ENCODE measurements at places on chromosomes 3 and 15.

DNA sequence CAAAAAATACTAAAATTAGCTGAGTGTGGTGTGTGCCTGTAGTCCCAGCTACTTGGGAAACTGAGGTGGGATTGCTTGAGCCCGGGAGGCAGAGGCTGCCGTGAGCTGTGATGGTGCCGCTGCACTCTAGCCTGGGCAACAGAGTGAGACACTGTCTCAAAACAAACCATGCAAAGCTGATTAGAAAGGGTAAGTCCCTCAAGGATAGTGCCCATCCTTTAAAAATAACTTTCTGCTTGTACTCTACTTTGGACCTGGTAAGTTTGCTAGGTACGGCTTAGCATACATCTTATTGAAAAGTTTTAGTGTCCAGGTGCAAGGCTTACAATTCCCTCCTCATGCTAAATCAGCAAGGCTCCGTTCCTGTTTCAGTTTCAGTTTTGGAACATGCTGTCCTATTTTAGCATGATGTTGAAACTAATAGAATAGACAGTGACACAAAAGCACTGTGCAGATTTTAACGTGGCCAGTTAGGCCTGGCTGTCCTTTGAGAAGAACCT, 21.4 kb downstream of the FEM1B start:
- DNase-seq: no peak

DNA sequence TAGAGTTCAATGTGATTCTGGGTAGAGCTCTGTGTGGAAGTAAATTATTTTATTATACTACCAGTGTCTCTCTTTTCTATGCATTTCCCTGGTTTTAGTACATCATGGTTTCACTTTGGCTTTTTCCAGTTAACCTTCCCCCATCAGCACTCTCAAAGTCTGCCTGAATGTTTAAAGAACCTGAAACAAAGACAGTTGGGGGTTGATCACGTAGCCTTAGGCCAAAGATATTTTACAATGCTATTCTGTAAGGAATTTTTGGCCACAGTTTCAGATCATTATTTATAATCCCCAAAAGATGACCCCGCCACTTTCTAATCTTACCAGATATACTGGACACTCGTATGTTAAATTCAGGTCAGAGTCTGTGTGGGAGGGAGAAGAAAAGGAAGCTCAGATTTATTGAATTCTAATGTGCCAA, 156.3 kb upstream of the TMC3 start:
- no peak for DNase-seq

GRCh38 chr3:120029749-120030148, 64.5 kb downstream of the GSK3B start:
- DNase-seq: no peak

DNA sequence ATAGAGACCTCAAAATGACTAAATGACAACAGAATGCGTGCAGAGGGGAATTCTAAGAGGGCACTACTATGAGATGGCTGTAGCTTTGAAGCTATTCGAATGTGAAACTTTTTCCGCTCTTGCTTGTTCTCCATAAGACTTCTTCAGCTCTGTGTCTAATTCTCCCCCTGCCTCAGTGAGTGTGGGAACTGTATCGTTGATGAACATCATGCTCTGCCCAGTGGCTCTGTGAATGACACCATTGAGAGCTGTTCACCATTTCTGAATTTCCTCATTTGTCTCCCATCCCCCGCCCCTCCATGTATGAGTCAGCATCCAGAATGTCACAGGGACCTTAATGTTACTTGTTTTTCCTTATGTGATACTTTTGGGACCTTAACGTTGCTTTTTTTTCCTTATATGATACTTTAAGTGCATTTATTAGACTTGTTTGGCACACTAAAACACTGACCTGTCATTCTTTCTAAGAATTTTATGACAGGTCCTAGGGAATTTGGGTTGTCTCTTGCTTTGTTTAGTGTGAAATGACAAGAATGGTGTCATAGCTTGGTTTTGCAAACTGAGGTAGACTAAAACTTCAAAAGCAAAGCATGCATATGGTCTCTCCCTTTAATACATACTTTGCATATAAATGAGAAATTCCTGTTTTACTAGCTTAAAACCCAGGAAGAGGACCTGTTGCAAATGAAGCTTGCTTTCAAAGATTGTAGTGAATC, 99.6 kb downstream of the FNDC3B start:
- no peak for DNase-seq

DNA sequence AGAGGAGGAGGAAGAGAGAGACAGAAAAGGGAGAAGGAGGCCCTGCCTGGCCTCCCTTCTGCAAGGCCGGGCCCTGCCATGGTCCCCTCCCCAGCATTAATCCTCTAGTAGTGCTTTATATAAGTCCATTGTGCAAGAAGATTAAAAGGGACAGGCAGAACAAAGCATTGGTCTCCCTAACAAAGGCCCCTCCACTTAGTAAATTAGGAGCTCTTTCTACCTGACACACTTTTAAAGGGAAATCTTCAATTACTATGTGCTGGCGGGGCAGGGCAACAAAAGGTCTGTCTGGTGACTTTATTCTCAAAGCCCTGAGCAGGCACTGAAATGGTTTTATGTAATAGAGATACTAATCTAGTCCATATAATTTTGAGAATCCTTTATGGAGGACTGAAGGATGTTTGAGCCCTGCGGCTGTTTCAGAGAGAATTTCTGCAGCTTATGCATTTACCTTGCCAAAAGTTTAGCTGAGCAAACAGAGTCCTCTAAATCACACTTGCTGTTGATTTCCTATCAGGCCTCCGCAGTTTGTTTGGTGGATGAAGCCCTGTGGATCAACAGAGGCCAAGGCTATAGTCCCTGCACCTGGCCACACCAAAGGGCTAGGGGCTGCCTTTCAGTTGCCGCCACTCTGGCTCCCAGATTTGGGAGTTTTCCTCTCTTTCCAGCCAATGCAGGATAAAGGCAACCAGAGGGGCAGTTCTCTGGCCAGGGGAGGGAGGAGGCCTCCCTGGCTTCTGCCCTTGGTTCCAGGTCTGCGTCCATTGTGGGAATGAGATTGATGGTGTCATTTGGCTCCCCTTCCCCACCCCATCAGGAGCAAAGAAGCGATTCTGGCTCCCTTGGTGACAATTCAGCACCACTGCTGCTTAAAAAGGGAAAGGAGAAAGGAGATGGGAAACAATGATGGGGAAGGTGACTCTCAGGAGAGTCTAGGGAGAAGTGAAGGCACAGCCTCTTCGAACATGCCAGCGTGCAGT, 148.0 kb downstream of the MEGF11 start:
- DNase-seq: no peak

Measured in stimulated activated CD4-positive, alpha-beta T cell treated with anti-CD3 and anti-CD28 coated beads, Interleukin-12 subunit alpha, Interleukin-12 subunit beta, amount 100 ng/mL, for 48 hours (primary cell).